ENCODE measurements at places on chromosomes 6 and 20. TPM values are rescaled to one million over a fixed set of nuclear protein-coding genes. Genes with fewer than 3 reads are reported as not detected.
A peak's percentile ranks its signal among the peaks of the same experiment; 100 is the strongest.

GRCh38 chr6:131255911-131256310 is 120.6 kb downstream of the AKAP7 start:
- peak; percentile 20 for DNase-seq

Gene NTSR1
- total RNA-seq = 0.50 TPM

Gene TPD52L1
- total RNA-seq = 18.1 TPM

DNA sequence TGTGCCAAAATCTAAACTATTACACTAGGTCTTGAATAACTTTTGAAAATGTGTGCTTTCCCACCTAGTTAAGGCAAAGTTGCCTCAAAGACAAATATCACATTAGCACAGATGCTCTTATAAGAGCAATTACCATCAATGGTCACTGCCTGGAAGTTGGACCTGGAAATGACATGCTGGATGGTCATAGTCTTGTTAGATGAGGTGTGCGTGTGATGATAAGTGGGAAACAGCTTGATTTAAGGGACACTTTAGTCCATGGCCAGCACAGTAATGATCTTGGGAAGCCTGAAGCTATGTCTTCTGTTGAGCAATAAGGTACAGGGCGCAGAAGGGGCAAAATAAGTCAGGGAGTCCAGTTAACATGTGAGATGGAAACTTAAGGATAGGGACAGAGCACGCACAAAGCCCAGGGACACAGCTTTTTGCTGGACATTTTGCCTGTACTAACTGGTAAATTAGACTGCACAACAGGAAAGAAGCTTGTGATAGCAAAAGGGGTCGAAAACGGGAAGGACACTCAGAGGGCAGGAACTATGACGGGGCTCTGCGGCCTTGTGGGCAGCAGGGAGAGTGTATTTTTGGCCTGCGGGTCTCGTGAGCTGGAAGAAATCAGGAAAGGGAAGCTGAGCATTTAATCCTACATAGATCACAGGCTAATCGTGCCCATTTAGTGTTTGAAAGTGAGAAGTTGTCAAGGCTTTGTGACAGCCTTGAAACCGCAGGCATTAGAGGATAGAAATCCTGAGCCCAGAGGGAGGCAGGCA is 66.7 kb upstream of the BMP2 start:
- no peak for DNase-seq

GRCh38 chr6:14734416-14735340 is 511.2 kb upstream of the JARID2 start:
- DNase-seq = peak; percentile 94

Gene SNAP25
- 2.9 TPM for total RNA-seq

Gene NRSN1
- total RNA-seq = not detected

DNA sequence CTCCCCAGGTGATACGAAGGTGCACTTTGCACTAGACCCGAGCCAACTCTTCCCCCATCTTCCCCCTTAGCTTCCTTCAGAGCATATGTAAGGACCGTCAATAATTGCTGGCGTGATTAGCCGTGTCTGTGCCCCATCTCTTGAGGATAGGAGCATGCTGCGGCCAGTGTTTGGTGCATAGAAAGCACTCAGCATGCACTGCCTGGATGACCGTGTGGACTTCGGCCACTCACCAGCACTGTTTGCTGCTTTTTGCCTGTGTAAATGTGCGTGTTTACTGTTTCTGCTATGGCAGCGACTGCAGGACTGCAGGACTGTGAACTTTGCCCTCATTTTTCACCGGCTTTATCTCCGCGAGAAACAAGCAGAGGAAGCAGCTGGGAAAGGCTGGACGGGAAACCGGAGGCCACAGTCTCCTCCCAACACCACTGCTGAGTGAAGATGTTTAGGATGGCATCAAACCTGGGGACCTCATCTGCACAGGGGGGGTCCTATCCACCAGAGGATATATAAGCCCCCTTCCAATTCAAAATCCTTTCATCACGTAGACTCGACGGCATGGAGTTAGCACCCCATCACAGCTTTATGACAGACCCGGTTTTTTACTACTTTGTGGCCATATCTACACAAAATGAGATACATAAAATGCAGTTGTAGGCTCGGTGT is 150.6 kb upstream of the AFDN start:
- no peak for DNase-seq

Gene C6orf132
- not detected for total RNA-seq

DNA sequence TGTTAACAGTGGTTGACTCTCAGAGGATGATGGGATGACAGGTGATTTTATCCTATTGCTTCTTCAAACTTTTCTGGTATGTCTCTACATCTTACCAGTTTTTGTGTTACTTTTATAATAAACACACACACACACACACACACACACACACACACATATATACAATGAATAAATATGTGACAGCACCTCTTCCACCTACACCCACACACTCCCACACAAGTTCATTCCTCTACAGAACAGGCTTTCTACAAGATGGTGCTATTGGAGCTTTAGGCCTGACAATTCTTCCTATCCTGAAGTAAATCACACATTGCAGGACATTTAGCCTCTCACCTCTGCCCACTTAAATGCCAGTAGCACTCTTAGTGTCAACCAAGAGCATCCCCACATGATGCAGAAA is 46.7 kb upstream of the STK35 start:
- DNase-seq = no peak

DNA sequence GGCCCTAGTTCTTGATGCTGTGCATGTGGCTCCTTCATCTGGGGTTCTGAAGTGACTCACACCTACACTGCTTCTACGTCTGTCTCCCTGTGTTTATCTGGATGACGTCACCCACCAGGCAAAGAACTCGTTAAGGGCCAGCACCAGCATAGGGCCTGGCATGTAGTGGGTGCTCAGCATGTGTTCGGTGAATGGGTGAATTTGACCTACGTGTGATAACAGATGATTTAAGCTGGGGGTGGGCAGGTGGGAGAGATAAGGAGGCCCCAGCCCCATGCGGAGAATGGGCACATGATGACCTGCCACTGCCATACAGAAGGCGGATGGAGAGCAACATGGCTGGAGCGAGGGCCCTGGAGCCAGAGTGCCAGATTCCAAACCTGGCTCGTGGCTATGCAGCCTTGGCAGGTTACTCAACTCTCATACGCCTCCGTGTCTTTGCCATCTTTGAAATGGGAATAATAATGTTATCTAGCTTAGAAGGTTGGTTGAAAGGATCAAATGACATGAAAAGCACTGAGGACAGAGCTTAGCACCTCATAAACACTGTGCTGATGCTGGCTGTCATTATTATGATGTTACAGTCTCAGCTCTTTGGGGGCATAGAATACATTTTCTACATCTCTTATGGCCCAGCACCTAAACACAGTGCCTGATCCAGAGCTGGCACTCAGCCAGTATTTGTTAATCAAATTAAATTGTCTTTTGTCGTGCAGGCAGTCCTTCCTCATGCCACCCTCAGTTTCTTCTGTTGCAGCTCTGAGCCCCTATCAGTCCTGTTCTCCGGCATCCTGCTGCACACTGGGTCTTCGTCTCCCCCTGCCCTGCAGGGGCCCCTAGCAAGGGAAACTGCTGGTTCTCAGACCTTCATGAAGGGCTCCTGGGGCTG is 39.6 kb downstream of the VEGFA start:
- DNase-seq = peak; percentile 75

DNA sequence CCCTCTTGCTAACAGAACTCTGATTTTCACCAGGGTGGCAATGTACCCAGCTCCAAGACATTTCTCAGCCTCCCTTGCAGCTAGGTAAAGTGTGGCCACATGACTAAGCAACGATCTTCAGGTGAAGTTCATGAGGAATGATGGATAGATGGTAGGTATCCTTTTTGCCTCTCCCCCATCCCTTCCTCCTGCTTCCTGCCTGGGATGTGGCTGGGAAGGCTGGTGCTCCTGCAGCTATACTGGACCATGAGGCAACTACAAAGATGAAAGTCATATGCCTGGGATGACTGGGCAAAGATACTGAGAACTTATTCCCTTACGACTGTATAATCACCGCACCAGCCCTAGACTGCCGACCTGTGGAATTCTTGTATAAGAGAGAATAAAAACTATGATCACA is 13.4 kb downstream of the ZNF335 start:
- no peak for DNase-seq

Gene ADAM33
- total RNA-seq = not detected

DNA sequence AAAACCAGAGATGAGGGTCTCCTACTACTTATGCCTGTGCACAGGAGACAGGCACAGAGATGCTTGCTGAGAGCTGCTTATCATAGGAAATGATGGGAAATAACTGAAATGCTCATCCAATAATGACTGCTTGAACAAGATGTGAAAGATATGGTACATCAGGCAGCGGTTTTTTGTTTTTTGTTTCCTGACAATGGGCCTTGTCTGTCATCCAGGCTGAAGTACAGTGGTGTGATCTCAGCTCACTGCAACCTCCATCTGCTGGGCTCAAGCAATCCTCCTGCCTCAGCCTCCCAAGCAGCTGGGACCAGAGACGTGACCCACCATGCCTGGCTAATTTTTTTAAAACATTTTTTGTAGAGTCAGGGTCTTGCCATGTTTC is 1.2 kb upstream of the RIPOR3 start:
- DNase-seq = no peak

DNA sequence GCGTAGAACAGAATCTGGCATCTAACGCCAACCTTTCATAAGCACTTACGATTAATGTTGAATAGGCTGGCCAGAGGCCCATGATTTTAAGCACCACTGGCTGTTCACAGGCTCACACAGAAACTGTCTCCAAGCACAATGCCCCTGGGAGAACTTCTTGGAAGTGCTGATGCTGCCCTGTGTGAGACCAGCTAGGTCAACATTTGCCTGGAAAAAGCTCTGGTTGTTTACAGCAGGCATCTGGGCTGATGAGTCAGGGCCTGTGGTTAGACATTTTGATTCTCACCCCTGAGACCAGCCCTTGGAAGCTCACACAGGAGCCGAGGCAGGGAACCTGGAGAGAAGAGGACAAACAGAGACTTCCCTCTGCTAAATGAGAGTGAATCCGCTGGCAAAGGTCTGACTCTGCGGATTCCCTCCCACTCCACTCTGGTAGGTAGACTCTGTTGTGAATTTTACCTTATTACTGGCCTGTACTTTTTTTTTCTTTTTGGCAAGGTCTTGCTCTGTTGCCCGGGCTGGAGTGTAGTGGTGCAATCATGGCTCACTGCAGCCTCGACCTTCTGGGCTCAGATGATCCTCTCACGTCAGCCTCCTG is 6.8 kb upstream of the SULF2 start:
- peak; percentile 79 for DNase-seq

DNA sequence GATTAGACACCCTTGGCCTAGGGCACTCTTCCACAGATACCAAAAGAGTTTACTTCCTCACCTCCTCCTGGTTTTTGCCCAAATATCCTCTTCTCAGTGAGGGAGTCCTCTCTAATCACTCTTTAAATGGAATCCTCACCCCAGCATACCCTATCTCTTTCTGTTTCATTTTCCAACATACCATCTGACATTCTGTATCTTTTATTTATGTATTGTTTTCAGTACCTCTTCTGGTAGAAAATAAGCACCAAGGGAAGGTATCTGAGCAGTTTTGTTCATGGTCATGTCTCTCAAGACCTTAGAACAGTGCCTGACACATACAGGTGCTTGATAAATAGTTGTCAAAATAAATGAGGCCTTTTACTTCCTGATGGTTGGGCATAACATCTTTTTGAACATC is 55.1 kb downstream of the KIAA0408 start:
- no peak for DNase-seq

DNA sequence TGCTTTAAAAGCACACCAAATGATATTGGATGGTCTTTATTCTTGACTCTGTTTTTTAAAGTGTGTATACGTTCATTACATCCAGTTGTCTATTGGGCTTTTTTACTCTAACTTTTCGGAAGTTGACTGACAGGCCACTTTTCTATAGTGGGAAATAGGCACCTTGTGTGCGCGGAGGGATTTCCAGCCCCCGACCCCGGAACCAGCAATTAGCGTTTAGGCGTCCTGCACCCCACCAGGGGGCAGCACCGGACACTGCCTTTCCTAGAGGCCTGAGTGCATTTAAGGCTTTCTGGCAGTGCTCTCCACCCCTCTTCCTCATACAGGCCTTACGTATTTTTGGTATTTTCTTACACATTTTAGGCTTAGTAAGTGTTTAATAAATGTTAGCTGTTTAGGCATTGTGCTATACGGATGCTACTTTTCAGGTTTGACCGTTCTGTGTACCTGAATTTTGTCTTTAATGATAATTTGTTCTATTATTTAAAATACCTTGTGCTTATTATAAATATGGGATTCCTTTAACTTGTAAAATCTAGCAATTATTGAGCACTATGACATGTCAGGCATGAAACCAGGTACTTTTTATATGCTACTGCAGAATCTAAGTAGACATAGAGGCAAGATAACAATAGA is 231.8 kb downstream of the BCKDHB start:
- DNase-seq = peak; percentile 20

DNA sequence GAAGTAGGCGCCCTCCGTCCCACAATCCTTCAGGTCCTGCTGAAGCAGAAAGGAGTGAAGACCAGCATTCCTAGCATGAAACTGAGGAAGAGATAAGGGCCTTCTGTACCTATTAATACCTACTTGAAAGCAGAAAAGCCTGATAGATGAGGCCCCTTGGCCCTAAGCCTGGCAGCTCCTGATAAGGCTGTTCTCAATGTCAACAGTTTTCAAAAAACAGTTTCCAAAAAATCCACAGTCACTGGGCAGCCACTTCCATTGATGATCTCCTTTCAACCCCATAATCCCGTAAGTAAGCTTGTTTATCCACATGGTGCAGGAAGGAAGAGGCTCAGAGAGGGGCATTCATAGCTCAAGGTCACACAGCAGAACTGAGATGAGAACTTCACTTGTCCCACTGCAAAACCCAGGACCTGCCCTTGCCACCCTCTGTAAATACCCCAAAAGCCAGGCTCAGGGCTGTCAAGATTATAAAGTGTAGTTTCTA is 2.8 kb upstream of the E2F1 start:
- no peak for DNase-seq

DNA sequence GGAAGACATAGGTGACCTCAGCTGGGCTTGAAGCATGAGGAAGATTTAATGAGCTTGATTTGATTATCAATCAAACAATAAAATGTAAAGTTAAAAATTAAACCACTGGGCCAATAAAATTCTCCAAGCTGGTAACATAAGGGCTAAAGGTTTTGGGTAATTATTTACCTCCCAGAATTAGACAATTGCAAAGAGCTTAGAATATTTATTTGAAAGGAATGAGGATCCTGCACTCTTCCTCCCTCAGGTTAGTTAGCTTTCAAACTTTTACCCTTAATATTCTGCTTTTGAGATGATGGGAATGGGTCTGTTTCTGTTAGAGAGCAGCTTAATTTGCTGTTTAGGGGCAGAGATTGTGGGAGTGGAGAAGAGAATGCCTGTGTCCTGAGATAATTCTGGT is at the start of gene SLC17A4:
Gene SLC17A4, plus strand, starts transcription at position 208 of the 400 bp plus-strand sequence. CDS start 7,221 bp downstream, outside the sequence.
- DNase-seq = no peak

DNA sequence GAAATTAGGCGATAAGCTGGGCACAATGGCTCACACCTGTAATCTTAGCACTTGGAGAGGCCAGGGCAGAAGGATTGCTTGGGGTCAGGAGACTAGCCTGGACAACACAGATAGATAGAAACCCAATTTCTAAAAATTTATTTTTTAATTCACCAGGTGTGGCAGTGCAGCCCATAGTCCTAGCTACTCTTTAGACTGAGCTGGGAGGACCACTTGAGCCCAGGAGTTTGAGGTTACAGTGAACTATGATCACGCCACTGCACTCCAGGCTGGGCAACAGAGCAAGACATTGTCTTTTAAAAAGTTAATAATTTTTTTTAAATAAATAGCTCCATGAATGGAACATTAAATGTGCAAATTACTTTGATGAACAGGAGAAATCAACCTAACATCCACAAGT is 8.2 kb downstream of the ZNF318 start:
- no peak for DNase-seq

All from HT1080 (cell line).